Stimulated activated CD4-positive, alpha-beta T cell treated with anti-CD3 and anti-CD28 coated beads, Interleukin-2, amount 100 ng/mL, for 48 hours (primary cell): ENCODE measurements at places on chromosomes 16 and 17.

DNA sequence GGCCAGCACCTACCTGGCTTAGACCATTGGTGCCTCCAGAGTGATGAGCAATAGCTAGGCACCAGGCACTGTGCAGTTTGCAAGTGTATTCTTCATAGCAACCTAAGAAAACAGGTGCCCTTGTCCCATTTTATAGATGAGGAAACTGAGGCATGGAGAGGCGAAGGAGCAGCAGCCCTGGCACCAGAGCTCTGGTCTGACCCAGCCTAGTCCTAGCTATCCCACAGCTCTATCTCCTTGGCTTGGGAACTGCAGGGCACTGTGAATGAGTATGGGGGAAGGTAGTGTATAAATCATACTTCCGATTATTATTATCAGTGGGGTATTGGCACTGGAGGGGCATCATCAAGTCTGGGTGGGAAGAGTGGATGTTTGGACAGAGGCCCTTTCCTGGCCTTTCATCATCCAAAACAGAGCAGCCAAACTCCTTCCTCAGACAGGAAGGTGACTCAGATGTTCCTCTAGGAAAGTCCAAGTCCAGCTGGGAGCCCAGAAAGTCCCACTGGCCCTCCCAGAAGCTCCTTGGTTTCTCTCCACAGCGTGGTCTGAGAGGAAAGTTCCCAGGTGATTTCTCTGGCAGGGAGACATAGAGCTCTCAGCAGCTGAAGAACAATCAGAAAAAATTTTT is 32.0 kb upstream of the PLLP start:
- DNase-seq: no peak

DNA sequence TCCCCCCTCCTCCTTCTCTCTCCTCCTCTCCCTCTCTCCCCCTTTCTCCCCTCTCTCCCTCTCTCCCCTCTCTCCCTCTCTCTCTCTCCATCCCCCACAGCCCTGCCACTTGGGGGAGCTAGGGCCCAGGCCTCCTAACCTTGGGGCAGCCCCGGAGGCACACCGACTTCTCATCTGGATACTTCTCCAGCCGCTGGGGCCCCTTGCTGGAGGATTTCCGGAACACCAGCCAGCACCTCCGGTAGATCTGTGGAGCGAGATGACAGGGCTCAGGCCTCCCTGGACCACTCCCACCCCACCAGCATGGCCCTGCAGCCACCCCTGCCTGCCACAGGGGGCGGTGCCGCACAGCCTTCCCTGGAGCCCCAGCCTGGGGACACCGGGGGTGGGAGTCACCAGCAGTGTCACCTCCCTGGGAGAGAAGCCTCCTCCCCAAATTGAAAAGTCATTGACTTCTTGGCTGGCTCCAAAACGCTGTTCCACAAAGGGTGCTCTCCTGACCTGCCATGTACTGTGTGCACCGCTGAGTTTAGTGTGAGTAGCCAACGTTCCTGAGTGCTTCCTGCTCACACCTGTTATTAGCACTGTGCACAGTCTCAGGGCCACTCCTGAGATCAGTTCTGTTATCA is 10.5 kb downstream of the DOK4 start:
- peak; percentile 88 for DNase-seq

- no peak for DNase-seq
These were observed 9.5 kb downstream of the LRRC36 start for GRCh38 chr16:67336116-67336515.

DNA sequence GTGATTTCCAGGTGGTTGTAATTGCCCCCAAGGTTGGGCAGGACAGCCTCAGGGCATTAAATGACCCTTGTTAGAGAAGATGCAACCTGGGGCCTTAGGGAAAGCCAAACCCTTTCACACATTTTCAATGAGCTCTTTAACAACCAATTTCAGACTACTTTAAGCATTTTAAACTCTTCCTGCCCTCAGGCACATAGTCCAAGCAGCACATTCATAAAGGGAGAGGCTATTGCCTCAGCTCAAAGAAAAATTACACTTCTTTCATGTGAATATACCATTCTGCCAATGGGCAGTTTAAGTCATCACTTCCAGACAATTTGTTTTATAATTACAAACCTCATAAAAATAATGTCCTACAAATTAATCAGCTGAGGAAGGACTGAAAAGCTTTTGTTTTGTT is 544.5 kb downstream of the NPIPA7 start:
- DNase-seq: no peak

GRCh38 chr16:12474806-12475410 is 328.8 kb downstream of the CPPED1 start:
- no peak for DNase-seq

DNA sequence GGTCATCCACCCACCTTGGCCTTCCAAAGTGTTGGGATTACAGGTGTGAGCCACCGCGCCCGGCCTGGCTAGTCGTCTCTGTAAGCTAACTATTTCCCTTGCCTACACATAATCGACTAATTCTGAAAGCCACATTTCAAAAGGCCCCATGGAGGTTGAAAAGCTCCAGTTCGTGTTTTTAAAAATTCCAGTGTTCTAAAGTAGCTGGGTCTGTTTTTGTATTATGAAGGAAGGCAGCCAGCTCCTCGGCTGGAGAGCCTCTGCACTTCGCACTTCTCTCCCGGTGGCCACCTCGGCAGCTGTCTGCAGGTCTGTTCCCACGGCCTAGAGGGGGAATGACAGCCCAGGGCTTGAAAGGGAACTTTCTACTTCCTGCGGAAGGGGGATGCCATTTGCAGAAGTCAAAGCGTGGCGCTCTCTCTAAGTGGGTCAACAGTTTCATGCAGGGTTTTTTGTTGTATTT is 16.9 kb downstream of the HASPIN start:
- DNase-seq: no peak

DNA sequence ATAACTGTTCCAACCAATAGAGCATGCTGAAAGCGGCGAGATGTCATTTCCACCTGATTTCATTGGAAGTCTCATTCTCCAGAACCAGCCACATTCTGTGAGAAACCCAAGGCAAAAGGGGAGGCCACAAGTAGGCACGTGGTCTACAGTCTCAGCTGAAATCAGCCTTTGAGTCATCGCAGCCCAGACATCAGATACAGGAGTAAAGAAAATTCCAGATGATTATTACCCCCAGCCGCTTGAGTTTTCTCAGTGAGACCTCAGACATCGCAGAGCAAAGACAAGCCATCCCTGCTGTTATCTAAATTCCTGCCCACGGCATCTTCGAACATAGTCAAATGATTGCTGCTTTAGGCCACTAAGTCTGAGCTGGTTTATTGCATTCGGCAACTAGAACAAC is 23.1 kb downstream of the STAT3 start:
- DNase-seq: no peak

- DNase-seq: peak; percentile 10
These were observed 645 bp upstream of the GFOD2 start for GRCh38 chr16:67719778-67720144.

GRCh38 chr17:4331614-4332013 is 34.9 kb downstream of the UBE2G1 start:
- DNase-seq: no peak

GRCh38 chr16:19601083-19601976 is 45.8 kb downstream of the VPS35L start:
- peak; percentile 25 for DNase-seq

- peak; percentile 49 for DNase-seq
These were observed 52.1 kb downstream of the KLHDC4 start for GRCh38 chr16:87713451-87714229.

DNA sequence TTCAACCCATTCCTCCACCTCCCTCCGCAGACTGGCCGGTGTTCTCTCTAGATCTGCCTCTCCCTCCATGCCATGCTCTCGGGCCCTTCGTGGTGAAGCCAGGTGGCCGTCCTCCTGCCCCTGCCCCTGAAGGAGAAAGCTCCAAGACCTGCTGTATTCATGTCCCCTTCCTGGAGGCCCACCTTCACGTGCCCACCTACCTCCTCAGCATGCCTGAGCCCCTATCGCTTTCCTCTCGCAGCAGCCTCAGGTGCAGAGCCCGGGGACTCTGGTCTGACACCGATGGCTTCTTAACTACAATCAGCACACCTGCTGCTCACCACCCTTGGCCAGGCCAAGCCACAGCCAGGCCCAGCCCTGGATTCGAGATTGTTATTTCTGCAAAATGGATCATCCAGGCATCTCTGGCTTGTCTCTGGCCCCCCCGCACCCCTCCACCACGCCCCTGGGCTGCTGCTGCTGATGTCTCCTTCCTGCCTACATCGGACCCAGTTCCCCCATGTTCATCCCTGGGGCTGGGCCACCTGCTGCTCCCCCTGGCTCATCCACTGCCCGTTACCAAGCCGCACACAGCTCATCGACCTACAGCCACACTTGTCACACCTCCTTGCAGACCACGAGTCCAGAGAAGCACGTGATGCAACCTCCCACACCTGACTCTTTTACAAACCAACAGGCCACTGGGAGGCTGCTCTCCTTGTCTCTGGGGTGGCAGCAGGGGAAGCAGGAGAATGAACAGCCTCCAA is 32.5 kb upstream of the TNFRSF13B start:
- no peak for DNase-seq

DNA sequence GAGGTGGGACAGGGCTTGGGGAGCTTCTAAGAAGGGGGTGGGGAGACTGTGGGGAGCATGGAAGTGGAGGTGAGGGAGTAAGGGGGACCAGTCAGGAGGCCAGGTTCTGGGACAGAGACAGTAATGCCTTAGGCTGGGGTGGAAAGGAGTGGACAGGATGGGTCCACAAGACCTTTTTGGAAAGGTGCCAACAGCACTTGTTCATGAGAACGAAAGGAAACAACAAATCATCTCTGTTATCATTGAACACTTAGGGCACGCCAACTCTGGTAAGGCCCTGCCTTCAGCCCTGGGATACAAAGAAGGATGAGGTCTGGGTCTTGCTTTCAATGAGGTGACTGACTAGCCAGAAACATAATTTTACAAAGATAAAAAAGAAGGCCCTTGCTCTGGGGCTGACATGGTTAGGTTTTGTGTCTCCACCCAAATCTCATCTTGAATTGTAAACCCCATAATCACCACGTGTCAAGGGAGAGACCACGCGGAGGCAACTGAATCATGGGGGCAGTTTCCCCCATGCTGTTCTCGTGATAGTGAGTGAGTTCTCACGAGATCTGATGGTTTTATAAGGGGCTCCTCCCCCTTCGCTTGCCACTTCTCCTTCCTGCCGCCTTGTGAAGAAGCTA is 113.8 kb downstream of the SLC39A11 start:
- no peak for DNase-seq

- DNase-seq: no peak
These were observed 744 bp upstream of the GGNBP2 start for GRCh38 chr17:36544044-36544306.

GRCh38 chr16:51166091-51166490 is 15.0 kb upstream of the SALL1 start:
- no peak for DNase-seq

DNA sequence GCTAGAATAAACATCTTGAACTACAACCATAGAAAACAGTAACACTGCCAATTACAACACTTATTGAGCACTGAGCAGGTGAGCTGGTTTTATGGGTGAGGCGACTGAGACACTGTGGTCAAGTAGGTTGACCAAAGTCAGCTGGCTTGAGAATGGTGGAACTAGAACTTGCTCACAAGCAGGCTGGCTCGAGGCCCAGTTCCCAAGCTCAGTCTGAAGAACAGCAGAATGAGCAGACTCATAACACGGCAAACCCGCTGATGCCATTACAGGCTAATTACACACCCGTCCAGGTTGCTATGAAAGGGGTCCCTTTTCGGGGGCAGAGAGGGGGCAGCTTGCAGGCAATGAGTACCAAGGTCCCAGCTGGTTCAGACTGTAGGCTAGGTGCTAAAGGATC is 6.5 kb downstream of the ZZEF1 start:
- no peak for DNase-seq

- DNase-seq: no peak
These were observed 43.4 kb upstream of the GSE1 start for GRCh38 chr16:85569615-85570212.

- no peak for DNase-seq
These were observed 9.3 kb downstream of the KCTD5 start for GRCh38 chr16:2691491-2692248.

DNA sequence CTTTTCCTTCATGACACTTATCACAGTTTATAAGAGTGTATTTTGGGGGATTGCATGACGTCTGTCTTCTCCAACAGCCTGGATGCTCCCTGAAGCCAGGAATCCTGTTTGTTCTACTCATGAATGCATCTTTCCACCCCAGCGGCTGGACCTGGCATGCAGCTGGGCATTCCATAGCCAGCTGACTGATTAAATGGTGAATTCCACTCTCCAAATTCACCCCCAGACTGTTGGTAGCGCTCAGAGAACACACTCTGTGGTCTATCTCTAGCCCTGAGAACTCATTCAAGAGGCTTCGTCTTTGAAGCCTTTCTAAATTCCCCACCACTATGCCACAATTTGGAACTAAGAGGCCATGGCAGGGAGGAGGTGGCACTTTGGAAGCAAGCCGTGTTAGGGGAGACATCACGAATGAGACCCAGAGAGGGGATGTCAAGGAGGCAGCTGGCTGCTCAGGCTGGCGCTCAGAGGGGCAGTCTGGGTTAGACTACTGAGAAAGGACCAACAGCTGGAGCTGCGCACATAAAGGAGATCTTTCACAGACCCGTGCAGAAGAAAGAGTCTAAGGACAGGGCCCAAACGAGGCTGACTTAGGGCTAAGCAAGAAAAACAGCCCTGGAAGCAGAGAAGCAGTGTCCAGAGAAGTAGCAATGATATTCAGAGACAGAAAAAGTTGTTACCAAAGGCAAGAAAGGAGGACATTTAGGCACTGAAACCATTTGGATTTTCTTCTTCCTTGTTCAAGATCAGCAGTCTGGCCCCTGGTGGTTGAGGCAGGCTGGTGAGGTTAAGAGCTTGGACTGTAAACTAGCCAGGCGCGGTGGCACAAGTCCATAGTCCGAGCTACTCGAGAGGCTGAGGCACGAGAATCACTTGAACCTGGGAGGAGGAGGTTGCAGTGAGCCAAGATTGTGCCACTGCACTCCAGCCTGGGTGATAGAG is 42.4 kb upstream of the ZNF629 start:
- DNase-seq: no peak

- DNase-seq: no peak
These were observed 98.0 kb downstream of the AMFR start for GRCh38 chr16:56327071-56327928.

DNA sequence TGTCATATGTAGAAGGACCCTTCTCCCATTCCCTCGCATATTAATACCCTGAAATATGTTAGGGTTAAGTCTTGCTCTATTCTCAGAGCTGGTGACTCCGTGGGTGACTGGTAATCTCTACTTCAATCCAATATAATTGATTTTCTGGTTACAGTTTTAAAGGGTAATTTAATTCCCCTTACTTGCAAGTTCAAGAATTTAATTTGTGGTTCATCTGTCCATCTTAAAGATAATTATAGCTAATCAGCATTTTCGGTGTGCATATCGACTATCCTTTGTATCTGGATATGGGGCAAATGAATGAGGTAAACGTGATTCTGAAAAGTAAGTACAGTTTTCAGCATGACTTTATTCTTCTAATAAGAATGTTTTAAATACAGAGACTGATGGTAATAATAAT is 250.0 kb downstream of the CNTNAP4 start:
- no peak for DNase-seq
